ENCODE measurements at places on chromosomes 12 and 14.

GRCh38 chr14:36510874-36511273 is 9.2 kb downstream of the NKX2-1 start:
- DNase-seq, result no peak

- no peak for DNase-seq
Measured at GRCh38 chr14:69650948-69651369, 39.6 kb downstream of the SUSD6 start.

GRCh38 chr12:43816168-43816567 is 10.1 kb upstream of the TWF1 start:
- DNase-seq, result no peak

- DNase-seq, result no peak
Measured at GRCh38 chr12:94870511-94870910, 133.0 kb downstream of the NDUFA12 start.

DNA sequence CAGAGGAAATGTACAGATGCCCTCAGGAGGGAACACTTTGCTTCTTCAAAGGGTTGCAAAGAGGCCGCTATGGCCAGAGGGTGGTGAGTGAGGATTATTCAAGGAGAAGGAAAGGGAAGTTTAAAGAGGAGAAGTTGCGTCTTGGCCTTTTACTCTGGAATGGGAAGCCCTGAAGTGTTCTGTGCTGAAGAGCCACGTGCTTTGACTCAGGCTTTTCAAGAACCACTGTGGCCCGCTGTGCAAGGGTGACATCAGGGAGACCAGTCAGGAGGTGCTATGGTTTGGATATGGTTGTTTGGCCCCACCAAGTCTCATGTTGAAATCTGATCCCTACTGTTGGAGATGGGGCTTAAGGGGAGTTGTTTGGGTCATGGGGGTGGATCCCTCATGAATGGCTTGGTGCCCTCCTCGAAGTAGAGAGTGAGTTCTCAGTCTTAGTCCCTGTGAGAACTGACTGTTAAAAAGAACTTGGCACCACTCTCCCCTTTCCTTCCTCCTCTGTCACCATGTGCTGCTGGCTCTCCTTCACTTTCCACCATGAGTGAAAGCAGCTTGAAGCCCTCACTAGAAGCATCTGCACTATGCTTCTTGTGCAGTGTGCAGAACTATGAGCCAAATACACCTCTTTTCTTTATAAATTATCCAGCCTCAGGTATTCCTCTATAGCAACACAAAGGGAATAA is 66.1 kb upstream of the DUSP6 start:
- no peak for DNase-seq

DNA sequence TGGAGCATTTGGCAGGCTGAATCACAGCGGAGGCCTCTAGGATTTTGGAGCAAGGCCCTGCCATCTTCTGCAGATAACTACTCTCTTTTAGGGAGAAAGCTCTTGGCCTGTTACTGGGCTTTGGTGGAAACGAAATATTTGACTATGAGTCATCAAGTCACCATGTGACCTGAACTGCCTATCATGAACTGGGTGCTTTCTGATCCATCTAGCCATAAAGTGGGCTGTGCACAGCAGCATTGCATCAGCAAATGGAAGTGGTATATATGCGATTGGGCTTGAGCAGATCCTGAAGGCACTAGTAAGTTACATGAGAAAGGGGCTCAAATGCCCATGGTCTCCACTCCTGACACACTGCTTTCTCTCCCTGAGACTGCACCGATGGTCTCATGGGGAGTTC is 21.1 kb downstream of the GYS2 start:
- DNase-seq, result no peak

- DNase-seq, result no peak
Measured at GRCh38 chr12:114499338-114499737, 93.4 kb upstream of the TBX5 start.

GRCh38 chr12:126198966-126199692 is 1133.9 kb downstream of the AACS start:
- DNase-seq, result no peak

DNA sequence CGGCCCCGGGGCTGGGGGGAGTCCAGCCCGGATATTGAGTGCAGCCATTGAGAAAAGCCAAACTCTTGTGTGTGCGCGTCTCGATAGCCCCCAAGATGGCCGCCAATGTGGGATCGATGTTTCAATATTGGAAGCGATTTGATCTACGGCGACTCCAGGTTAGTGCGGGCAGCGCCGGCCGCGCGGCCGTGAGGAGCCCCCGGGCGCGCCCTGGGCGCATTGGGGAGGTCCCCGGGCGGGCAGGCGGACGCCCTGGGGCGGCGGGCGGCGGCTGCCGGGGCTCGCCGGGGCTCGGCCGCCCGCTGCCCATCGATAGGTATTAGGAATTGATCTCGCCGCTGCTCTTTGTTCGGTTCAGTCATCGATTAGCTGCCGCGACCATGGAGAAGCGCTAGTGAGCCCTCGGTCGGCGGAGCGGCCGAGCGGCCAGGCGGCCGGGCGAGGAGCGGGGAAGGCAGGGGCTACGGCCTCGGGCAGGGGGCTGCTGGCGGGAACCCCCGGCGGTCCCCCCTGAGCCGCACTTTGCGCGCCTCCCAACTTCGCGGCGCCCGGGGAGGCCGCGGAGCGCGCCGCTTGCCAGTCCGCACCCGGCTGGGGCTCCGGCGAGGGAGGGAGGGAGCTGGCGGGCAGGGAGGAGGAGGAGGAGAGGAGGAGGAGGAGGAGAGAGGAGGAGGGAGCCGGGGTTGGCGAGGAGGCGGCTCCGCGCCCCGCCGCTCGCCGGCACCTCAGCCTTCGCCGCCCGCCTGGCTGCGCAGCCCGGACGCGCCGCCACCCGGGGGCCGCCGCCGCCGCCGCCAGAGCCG is 113.9 kb upstream of the MYL2 start:
- DNase-seq, result no peak

GRCh38 chr14:103628684-103629502 is at the start of gene KLC1:
Gene KLC1 (plus strand): TSS chr14:103629211. CDS start chr14:103654565, 25,354 bp downstream.
- DNase-seq, result peak; percentile 79

- DNase-seq, result no peak
Measured at GRCh38 chr12:86104087-86104486, 152.1 kb downstream of the MGAT4C start.

GRCh38 chr12:247271-247670 is 15.4 kb downstream of the SLC6A13 start:
- no peak for DNase-seq

- peak; percentile 39 for DNase-seq
Measured at GRCh38 chr12:30880061-30880460, 46.5 kb upstream of the TSPAN11 start.

GRCh38 chr14:82412545-82412944 is 878.9 kb upstream of the SEL1L start:
- no peak for DNase-seq

DNA sequence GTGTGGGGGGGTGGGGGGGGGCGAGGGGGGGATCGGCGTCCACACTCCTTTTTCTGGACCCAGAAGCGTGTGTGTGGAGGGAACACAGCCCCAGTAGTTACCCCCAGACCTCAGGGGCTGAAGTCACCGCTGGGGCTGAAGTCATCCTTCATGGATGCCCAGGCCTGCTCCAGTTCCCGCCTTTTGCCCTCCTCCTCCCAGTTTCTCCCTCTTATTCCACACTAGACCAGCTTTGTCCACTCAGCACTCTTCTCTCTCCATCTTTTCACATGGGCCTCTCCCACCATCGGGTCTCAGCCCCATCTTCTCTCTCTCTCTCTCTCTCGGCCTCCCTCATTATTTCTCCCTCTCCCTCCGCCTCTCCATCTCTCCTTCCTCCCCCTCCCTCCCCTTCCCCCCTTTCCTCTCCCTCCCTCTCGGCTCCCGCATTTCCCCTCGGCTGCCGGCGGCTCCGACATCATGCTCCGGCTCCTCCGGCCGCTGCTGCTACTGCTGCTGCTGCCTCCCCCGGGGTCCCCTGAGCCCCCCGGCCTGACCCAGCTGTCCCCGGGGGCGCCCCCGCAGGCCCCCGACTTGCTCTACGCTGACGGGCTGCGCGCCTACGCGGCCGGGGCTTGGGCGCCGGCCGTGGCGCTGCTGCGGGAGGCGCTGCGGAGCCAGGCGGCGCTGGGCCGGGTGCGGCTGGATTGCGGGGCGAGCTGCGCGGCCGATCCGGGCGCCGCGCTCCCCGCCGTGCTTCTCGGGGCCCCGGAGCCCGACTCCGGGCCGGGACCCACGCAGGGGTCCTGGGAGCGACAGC is at the start of gene P3H3:
Gene P3H3 (plus strand): TSS at position 426 of the 799 bp plus-strand sequence. CDS start 34 bp downstream, at position 460.
- DNase-seq, result no peak

- DNase-seq, result no peak
Measured at GRCh38 chr14:76350671-76351070, 25.3 kb upstream of the ESRRB start.

GRCh38 chr12:95003921-95004272 is 400 bp upstream of the NDUFA12 start:
- DNase-seq, result no peak

GRCh38 chr12:51471111-51471864 is 46.7 kb downstream of the SLC4A8 start:
- DNase-seq, result no peak

DNA sequence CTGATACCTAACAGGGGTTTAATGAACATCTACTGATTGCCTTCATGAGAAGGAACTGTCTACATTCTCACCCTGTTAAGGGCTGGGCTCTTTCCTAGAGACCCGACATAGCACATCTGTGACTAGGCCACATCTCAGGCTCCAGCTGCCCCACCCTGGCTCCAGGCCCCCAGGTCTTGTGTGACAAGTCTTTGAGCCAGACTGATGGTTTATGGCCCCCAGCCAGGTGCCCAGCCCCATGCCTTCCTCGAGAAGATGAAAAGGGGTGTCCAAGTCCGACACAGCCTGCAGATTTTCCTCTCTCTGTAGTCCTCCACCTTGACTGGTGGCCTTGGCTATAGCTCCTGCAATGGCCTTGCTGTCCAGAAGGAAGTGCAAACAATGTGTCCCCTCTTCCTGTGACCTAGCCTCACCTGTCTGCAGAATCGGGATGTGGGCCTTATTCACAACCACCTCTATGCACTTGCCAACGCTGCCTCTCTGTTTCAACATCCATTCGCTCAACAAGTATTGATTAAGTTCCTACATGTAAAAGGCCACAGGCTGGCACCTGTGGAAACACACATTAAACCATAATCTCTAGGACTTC is 4.2 kb downstream of the ACTN1 start:
- DNase-seq, result no peak

GRCh38 chr12:34033628-34034296 is 11.5 kb downstream of the ALG10 start:
- no peak for DNase-seq
